Stimulated activated CD4-positive, alpha-beta T cell treated with anti-CD3 and anti-CD28 coated beads, Interleukin-1b, Interleukin-23, amount 100 ng/mL, for 24 hours (primary cell): ENCODE measurements at places on chromosomes 1 and 21.

- no peak for DNase-seq
Measured at GRCh38 chr21:34177919-34178567, 104.7 kb downstream of the MRPS6 start.

DNA sequence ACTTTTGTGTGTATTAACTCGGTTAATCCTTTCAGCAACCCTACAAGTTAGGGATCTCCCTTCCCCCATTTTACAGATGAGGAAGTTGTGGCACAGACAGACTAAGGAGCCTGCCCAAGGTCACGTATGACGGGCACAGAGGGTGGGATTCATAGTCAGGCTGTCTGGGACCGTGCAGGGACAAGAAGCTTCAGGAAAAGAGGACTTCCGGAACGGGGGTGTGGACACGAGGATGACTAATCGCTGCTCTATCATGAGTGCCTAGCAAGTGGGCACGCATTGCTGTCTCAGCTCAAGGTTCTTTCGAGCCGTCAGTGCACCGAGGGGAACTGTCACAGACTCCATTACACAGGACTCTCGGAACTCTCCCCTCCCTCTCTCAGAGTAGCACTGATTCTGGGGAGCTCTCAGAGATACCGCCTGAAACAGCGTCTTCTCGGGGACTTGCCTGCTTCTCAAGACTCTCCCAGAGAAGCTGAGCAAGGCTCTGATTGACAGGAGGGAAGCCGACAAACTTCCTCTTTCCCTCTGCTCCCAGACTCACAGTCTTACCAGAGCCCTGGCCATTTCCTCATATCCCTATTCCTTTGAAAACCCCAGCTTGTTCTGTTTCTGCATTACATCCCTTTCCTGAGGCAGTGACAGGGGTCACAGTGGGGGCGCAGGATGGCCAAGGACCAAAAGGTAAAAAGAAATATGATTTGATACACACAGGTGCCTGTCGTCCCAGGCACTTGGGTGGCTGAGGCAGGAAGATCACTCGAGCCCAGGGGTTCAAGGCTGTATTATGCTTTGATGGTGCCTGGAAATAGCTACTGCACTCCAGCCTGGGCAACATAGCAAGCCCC, 14.4 kb downstream of the FHAD1 start:
- DNase-seq: no peak

DNA sequence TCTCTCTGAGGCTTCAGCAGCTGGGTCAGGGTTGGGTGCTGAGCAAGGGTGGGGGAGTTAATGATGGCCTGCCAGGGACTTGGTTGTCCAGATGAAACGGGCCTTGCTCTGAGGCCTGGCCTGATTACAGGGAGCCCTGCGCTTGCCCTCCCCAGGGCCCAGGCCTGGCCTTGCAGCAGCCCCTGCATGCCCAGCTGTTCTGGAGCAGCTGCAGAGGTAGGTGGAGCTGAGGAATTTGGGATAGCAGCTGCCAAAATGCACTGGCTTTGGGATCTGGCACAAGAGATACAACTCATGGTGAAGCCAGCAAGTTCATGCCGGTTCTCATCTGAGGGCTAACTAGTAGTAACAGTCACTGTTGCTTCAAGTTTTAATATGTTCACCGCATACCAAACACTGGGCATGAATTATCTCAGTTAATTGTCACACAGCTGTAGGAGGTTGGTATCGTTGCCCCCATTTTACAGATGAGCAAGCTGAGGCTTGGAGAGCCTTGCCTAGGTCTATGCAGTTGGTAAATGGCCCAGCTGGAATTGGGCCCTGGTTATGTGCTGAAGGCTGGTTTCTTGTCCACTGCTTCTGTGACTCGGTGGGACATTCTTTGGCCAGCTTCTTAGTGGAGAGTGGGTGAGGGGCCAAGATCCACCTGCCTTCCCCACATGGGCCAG, 7.3 kb upstream of the SERINC2 start:
- DNase-seq: no peak

DNA sequence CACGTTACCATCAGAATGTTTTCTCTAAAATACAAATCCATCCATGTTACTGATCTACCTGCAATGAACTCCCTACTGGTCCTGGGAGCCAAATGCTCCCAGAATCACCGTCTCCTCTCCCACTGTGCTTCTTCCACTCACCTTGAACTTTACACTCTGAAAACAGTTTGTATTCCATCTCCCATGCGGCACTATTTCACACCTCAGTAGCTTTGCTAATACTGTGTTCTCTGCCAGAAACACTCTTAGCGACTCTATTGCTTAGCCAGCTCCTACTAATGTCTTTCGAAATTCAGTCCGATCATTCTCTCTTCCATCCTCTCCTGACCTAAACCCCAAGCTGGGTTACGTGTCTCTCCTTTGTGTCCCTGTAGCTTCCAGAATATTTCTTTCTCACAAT, 284.4 kb upstream of the DUSP10 start:
- no peak for DNase-seq

DNA sequence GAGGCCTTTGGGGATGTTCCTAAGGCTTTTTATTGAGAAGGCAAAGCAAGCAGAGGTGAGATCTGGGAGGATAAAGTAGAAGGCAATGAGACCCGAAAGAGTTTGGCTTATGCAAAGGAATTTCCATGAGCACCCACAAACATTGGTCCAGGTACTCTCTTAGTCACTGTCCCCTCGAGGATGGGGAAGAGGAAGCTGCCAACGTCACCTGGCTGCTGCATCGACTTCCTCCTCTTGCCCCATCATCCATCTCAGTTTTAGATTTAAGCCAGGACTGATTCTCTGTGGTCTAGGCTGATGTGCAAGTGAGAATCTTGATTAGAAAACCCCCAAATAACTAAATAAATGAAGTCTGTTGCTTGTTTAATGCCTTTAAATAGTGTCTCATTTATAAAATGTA, 28.7 kb downstream of the RUNX1 start:
- DNase-seq: no peak

GRCh38 chr1:4045397-4046010, 145.4 kb upstream of the C1orf174 start:
- DNase-seq: no peak

GRCh38 chr21:26365849-26366248, 195.3 kb upstream of the APP start:
- no peak for DNase-seq

DNA sequence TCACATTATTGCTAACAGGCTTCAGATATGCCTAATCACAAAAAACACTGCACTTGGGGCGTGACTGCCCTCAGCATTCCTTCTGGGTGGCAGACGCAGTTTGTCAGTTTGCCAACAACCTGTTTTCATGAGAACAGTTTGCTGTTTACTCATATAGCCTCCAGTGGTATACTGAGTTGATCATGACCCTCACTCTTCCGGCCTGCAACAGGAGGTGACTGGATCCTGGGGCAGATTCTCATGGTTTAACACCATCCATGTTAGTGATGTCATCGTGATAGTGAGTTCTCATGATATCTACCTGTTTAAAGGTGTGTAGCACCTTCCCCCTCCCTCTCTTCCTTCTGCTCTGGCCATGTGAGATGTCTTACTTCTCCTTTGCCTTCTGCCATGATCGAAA, 555.2 kb downstream of the PLPP3 start:
- no peak for DNase-seq

- no peak for DNase-seq
Measured at GRCh38 chr1:213070406-213070805, 19.4 kb downstream of the RPS6KC1 start.

GRCh38 chr21:44049606-44050005, 37.5 kb downstream of the TRAPPC10 start:
- no peak for DNase-seq

DNA sequence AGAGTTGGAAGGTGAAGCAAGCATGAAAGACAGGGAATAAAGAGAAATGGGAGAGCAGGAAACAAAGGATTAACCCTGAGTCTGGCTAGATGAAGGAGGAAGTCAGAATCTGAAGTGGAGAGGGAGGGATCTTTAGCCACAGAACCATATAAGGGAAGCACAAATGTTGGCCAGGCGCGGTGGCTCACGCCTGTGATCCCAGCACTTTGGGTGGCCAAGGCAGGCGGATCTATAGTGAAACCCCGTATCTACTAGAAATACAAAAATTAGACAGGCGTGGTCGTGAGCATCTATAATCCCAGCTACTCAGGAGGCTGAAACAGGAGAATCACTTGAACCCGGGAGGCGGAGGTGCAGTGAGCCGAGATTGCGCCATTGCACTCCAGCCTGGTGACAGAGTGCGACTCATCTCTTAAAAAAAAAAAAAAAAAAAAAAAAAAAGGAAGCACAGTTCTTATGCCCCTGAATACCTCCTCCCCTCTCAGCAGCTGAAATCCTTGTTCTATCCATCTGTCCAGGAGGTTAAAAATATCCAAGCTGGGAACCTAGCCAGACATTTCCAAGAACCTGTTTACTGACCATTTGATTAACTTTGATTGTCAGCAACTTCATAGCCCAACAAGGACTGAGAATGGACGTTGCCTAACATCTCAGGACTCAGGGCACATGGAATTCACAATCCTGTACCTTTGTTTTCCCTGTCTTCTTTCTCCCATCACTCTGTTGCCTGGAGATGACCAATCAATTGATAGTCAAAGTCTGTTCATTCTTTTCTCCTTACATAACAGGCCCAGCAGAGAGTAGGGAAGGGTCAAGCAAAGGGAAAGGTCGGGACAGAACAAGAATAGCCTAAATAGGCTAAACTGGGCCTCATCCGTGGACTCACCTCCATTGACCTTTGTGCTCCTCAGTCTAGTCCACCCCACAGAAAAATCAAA, 10.6 kb downstream of the TXNIP start:
- no peak for DNase-seq

DNA sequence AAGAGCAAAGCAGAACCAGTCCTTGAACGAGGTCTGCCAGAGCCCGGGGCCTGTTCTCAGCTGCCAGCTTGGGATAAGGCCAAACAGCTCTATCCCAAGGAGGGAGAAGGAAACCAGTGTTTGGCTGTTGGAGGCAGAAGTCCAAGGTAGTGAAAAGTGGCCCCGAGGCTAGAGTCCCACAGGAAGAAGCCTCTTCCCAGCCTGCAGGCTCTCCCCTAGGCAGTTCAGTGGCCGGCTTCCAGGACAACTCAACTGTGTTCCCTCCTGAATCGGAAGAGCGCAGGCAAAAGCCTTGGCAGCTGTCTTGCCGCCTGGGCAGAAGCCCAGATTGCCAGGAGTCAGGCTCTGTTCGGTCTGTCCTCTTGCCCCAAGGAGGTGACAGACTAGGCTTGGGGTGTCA, 19.3 kb downstream of the QSOX1 start:
- no peak for DNase-seq

DNA sequence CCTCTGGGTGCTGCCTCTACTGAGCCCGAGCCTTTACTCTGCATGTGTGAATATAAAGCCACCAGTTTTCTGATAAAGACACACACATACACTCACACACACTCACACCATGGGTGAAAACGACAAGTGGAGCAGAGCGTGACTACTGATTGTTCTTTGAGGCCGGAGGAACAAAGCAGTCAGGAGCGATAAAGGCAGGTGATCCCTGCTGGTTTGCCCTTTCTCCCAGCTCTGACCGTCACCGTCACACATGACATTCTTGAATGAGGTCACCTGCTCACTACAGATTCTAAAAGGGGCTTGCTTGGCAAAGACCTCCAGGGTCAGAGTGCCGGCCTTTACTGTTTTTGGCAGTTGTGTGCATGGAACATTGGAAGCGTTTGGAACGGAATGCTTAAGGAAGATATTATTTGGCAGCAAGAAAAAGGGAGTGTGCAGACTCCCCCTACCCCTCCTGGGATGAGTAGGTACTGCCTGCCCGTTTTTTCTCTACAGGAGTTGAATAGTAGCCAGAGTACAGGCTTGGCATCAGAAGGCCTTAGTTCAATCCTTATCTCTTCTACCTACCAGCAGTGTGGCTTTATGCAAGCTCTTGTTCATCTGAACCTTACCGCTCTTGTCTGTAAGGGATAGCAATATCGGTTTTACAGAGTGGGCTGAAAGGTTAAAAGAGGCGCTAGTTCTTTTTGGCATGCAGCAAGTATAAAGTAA, 79.7 kb downstream of the PBX1 start:
- no peak for DNase-seq

DNA sequence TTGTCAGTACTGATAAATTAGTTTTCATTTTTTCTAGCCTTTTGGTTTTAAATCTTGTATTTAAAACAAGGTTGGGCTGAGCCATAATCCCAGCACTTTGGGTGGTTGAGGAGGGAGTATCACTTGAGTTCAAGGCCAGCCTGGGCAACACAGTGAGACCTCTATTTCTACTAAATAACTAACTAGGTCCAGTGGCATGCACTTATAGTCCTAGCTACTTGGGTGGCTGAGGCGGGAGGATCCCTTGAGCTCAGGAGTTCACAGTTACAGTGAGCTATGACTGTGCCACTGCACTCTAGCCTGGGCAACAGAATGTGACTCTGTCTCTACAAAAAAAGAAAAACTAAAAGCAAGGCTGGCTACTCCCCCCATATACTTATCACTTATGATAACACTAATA, 21.5 kb upstream of the TTC39A start:
- DNase-seq: no peak

DNA sequence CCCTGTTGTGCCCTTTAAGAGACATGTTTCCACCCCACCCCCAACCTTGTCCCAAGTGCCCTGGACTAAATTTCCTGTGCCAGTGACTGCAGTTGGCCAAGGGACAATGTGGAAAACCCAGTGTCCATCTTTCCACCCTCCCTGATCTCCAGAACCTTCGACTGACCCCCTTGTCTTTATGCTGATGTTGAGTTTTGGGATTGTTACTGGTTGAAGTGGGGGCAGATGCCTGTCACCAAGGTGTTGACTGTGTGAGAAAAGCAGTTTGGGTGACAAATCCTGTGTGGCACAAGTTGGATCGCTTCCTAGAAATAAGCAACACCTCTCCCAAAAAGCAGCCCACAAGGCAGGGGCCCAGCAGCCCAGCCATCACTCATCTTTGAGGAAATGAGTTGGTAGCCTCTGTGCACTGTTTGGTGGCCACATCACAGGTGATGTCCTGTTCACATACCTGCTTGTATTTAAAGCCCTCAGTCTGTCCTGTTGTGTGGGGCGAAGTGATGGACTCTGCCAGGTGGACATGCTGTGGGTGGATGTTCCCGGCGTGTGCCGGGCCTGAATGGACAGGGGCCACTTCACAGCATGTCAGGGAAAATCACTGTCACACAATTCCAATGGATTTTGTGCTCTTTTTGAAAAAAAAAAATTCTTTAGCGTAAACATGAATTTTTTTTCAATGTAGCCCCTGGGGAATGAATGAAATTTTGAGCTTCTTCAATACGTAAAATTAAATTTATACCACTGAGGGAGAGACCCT, 6.6 kb upstream of the MIIP start:
- DNase-seq: no peak

DNA sequence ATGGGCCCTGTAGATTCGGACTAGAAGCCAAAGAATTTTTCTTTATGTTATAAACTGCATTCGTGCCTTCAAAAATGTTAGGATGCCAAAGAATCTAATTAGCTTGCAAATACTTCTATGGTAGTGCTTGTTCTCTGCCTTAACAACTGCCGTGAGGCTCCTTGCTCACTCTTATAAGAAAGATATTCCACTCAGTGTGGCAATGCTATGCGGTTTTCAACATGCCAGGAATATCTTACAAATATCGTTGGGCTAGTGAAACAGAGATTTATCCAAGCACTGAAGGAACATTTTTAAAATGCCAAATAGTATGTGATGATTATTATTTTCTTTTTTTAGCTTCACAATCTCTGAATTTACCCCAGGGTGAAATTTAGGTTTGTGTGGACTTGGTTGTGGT, 198.2 kb downstream of the GREM2 start:
- no peak for DNase-seq

- peak; percentile 34 for DNase-seq
Measured at GRCh38 chr1:27099587-27100334, 55.2 kb downstream of the SLC9A1 start.

GRCh38 chr1:196543833-196544232, 64.4 kb downstream of the KCNT2 start:
- DNase-seq: no peak
